Activated CD8-positive, alpha-beta T cell treated with anti-CD3 and anti-CD28 coated beads for 36 hours (primary cell): ENCODE measurements at places on chromosomes 13 and 19. TPM values are rescaled to one million over a fixed set of nuclear protein-coding genes. Genes with fewer than 3 reads are reported as not detected.
A peak's percentile ranks its signal among the peaks of the same experiment; 100 is the strongest.

- H3K4me3 ChIP-seq: no peak overlapping the region
- H3K4me1 ChIP-seq: no peaks in the 10 kb centered on the region
- H3K27ac ChIP-seq: no peak overlapping the region
- H3K27me3 ChIP-seq: peaks cover 7% of the 10 kb centered on the region
- no peaks in the 10 kb centered on the region for H3K36me3 ChIP-seq
- no peak for DNase-seq
Measured at GRCh38 chr13:95607366-95607765, 37.1 kb downstream of the DZIP1 start.

DNA sequence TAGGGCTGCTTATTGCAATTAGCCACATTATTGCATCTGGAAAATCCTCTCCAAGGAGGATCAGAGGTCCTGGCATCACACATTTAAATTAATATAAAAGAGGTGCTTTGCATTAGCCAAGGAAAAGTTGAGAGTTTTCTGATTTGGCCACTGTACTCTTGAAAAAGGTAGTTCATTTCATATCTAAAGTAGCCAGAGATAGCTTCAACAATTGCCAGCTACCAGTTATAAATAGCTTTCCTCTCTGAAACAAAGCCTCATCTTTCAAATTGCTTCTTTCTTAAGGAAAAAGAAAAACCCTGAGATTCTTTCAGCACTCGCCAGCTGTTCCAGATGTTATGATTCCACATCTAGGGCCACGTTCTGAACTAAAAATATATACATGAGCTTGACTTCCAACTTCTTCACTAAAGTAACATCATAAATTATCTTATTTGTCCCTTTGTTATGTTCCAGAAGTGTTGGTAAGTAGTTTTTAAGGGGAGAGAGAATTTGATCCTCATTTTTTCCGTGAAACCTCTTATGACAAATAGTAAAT is 69.6 kb downstream of the ERCC5 start:
- H3K4me3 ChIP-seq: no peak overlapping the region
- DNase-seq: no peak
- no peak overlapping the region for H3K27ac ChIP-seq
- no peaks in the 10 kb centered on the region for H3K36me3 ChIP-seq
- H3K27me3 ChIP-seq: peaks cover 14% of the 10 kb centered on the region
- H3K4me1 ChIP-seq: no peaks in the 10 kb centered on the region

DNA sequence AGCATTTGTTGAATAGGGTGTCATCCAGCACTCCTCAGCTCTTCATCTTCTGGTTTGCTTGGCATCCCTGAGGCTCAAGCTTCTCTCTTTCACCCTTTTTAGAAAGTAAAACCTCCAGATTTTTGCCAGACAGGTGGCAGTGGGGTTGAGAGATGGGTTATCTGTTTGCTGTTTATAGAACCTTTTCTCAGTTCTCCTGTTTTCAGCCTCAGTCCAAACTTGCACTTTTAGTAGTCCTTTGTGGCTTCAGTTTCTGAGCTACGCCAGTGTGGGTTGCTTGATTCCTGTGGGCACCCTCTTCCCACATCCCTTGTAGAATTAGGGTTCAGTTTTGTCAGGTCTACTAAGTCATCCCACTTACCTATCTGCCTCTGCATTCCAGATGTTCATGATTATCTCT is 147.9 kb downstream of the PAN3 start:
- H3K36me3 ChIP-seq: peaks cover 41% of the 10 kb centered on the region
- DNase-seq: no peak
- H3K4me3 ChIP-seq: no peak overlapping the region

GRCh38 chr19:29396925-29397324 is 128.9 kb upstream of the VSTM2B start:
- no peaks in the 10 kb centered on the region for H3K4me1 ChIP-seq
- no peak overlapping the region for H3K27ac ChIP-seq
- DNase-seq: no peak
- no peaks in the 10 kb centered on the region for H3K36me3 ChIP-seq

GRCh38 chr13:20461860-20462532 is 63.7 kb downstream of the CRYL1 start:
- DNase-seq: no peak
- H3K36me3 ChIP-seq: no peaks in the 10 kb centered on the region
- no peaks in the 10 kb centered on the region for H3K27me3 ChIP-seq
- no peak overlapping the region for H3K4me3 ChIP-seq
- H3K4me1 ChIP-seq: peaks cover 32% of the 10 kb centered on the region

- H3K27me3 ChIP-seq: no peaks in the 10 kb centered on the region
- peaks cover 22% of the 10 kb centered on the region for H3K36me3 ChIP-seq
- no peak for DNase-seq
- H3K4me1 ChIP-seq: no peaks in the 10 kb centered on the region
- no peak overlapping the region for H3K27ac ChIP-seq
Measured at GRCh38 chr19:40702337-40703012, 12.0 kb upstream of the NUMBL start.

GRCh38 chr19:4641132-4641531 is 1.8 kb downstream of the TNFAIP8L1 start:
- H3K4me3 ChIP-seq: no peak overlapping the region
- H3K27me3 ChIP-seq: no peaks in the 10 kb centered on the region
- peaks cover 2% of the 10 kb centered on the region for H3K36me3 ChIP-seq
- H3K4me1 ChIP-seq: peaks cover 27% of the 10 kb centered on the region
- H3K27ac ChIP-seq: no peak overlapping the region
- no peak for DNase-seq

- peak overlapping the region; percentile 5 for H3K27ac ChIP-seq
- peaks cover 22% of the 10 kb centered on the region for H3K36me3 ChIP-seq
- peaks cover 16% of the 10 kb centered on the region for H3K4me1 ChIP-seq
- peak; percentile 64 for DNase-seq
Measured at GRCh38 chr19:3494051-3494450, 6.4 kb downstream of the DOHH start.

- no peaks in the 10 kb centered on the region for H3K36me3 ChIP-seq
- no peak for DNase-seq
- no peak overlapping the region for H3K4me3 ChIP-seq
- no peaks in the 10 kb centered on the region for H3K4me1 ChIP-seq
- H3K27me3 ChIP-seq: peaks cover 8% of the 10 kb centered on the region
Measured at GRCh38 chr13:97414392-97414791, 19.6 kb upstream of the RAP2A start.

GRCh38 chr13:113739527-113740285 is 19.3 kb upstream of the TMEM255B start:
- no peak overlapping the region for H3K27ac ChIP-seq
- no peaks in the 10 kb centered on the region for H3K36me3 ChIP-seq
- H3K4me1 ChIP-seq: peaks cover 26% of the 10 kb centered on the region
- H3K27me3 ChIP-seq: peaks cover 13% of the 10 kb centered on the region
- H3K4me3 ChIP-seq: no peak overlapping the region

DNA sequence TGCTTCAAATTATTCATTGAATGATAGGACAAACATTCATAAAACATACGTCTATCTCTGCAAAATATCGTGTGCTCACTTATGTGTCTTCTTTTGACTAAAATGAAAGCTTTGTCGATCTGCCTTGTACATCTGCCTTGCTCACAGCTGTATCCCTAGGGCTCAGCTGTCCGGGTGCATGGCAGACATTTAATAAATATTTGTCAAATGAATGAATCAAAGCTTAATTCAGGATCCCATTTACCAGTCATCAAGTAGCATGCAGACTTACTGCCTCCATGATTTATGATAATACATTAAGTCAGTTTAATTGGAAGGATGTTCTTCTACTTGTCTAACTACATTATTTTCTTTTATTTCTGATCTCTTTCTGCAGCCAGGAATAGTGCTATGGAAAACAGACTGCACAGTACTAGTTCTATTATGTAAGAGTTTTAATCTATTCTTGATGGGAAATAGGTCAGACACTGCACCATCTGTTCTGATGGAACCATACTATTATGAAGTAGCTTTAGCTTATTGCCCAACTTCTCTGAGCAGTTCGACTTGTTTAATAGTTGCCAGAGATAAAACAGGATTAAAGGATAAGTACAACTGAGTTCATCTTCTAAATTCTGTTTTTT is 13.2 kb downstream of the SLC46A3 start:
- H3K4me1 ChIP-seq: peaks cover 12% of the 10 kb centered on the region
- no peak overlapping the region for H3K4me3 ChIP-seq
- H3K27me3 ChIP-seq: no peaks in the 10 kb centered on the region

- no peak for DNase-seq
- H3K27ac ChIP-seq: peak overlapping the region; percentile 43
- H3K36me3 ChIP-seq: peaks cover 7% of the 10 kb centered on the region
- H3K4me3 ChIP-seq: no peak overlapping the region
- no peaks in the 10 kb centered on the region for H3K27me3 ChIP-seq
- peaks cover 50% of the 10 kb centered on the region for H3K4me1 ChIP-seq
Measured at GRCh38 chr13:73966331-73966730, 167.9 kb downstream of the KLF12 start.

- no peak for DNase-seq
- H3K4me1 ChIP-seq: no peaks in the 10 kb centered on the region
- no peak overlapping the region for H3K27ac ChIP-seq
- no peaks in the 10 kb centered on the region for H3K27me3 ChIP-seq
Measured at GRCh38 chr13:106109391-106109791, 426.1 kb downstream of the EFNB2 start.

DNA sequence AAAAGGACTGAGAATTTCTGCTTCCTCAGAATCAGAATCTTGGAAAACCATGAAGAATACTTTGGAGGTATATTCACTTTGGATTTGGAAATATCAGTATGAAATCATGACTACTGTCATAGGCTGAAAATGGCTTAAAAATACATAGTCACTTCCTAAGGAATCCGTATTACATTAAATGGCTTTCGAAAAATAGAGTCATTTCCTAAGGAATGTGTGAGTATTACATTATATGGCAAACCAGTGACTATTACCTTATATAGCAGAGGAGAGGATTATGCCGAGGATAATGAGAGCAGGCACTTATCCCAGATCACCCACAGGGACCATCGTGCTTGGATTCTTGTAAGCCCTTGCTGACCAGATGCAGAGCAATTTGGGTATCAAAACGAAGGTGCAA is 1471.8 kb downstream of the EFNB2 start:
- DNase-seq: no peak
- no peaks in the 10 kb centered on the region for H3K27me3 ChIP-seq
- no peaks in the 10 kb centered on the region for H3K36me3 ChIP-seq
- H3K4me3 ChIP-seq: no peak overlapping the region

Gene CD70
- total RNA-seq: 24.6 TPM

Gene ZNF534
- total RNA-seq: not detected

Gene FCER2
- 3.0 TPM for total RNA-seq

Gene ZNF627
- total RNA-seq: 6.1 TPM
